Right ventricle myocardium superior (tissue), 1 donor: ENCODE measurements at places on chromosomes 1 and 21. TPM values are rescaled to one million over a fixed set of nuclear protein-coding genes. Genes with fewer than 3 reads are reported as not detected.
A peak's percentile ranks its signal among the peaks of the same experiment; 100 is the strongest.

The HMCN1 gene
- 5.7 TPM for total RNA-seq

The VPS13D gene
- 63.3 TPM for total RNA-seq

The EPHX1 gene
- 68.6 TPM for total RNA-seq

DNA sequence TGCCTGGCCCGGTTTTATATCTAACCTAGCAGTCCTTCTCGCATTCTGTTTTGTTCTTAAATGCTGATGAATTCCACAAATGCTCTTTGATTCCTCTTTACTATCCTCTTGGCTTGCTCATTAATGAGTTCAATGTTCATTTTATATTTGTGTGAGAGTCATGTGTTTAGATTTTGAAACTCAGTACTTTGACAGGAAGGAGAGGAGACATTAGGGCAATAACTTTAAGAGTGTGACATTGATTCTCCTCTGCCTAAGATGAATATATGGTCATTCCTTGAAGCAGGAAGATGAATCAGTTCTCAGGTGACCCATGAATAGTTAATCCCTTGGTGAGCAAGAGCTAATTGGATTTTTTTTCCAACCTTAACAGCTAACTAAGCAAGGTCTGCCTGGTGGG is 84.1 kb downstream of the MRPS6 start:
- no peak for DNase-seq

DNA sequence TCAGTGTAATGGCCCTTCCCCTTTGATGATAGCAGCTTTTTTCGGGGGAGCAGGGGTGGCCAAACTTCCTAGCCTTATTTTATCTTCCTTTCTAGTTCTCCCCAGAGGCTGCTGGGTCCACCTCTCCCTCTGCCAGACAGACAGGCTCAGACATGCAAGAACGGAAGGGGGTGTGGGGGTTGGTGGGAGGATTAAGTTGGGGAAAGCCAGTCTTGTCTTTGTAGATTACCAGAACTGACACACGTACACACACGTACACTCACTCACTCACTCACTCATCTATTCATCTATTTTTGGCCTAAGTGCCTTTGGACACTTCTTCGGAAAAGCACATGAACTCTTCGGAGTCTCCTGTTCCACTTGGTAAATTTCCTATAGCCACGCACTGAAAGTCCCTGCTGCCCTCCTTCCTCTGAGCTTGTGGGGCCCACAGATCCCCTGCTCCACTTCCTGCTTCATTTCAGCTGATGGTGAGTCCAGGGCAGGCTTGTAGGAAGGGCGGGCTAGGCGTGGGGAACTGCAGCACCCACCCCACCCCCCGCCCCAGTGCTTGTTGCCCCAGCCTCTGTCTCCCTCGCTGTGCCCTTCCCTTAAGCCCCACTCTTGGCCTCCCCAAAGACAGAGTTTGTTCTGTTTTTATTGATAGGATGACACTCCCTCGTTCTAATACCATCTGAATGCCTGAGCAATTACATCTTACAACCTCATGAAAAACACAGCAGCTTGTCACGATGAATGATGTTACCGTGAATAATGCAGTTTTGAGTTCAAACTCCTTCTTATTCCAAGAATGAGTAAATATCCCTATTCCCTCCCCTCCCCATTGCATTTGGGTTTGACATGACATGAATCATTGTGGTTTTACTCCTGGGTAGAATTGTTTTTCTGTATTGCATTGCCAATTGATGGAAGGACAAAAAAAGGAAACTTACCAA is 60.7 kb upstream of the ATP5PO start:
- DNase-seq: no peak

- no peak for DNase-seq
Measured at GRCh38 chr1:39866767-39867166, 16.5 kb downstream of the TRIT1 start.

- DNase-seq: peak; percentile 52
Measured at GRCh38 chr1:232634096-232634495, 4.2 kb upstream of the SIPA1L2 start.
